ENCODE measurements at places on chromosomes 4 and X. TPM values are rescaled to one million over a fixed set of nuclear protein-coding genes. Genes with fewer than 3 reads are reported as not detected.

- peak; percentile 75 for DNase-seq
Measured at GRCh38 chrX:135974279-135974856, 580 bp upstream of the MMGT1 start.

- DNase-seq = no peak
Measured at GRCh38 chrX:35166023-35166422, 223.4 kb downstream of the FAM47B start.

BTC gene
- 1.6 TPM for total RNA-seq

DNA sequence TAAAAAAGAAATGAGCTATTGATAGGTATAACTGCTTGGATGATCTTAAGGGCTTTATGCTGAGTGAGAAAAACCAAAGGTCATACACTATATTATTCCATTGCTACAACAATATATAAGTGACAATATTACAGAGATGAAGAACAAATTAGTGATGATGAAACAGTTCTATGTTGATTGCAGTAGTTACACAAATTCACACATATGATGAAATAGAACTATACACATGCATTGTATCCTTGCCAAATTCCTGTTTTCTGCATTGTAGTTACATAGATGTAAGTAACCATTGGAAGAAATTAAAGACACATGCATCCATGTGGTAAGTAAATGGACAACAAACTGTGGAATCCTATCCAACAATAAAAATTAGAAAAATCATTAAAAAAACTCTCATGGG is 76.5 kb downstream of the CENPC start:
- no peak for DNase-seq

GRCh38 chr4:84803720-84804119 is 162.8 kb downstream of the WDFY3 start:
- no peak for DNase-seq

DNA sequence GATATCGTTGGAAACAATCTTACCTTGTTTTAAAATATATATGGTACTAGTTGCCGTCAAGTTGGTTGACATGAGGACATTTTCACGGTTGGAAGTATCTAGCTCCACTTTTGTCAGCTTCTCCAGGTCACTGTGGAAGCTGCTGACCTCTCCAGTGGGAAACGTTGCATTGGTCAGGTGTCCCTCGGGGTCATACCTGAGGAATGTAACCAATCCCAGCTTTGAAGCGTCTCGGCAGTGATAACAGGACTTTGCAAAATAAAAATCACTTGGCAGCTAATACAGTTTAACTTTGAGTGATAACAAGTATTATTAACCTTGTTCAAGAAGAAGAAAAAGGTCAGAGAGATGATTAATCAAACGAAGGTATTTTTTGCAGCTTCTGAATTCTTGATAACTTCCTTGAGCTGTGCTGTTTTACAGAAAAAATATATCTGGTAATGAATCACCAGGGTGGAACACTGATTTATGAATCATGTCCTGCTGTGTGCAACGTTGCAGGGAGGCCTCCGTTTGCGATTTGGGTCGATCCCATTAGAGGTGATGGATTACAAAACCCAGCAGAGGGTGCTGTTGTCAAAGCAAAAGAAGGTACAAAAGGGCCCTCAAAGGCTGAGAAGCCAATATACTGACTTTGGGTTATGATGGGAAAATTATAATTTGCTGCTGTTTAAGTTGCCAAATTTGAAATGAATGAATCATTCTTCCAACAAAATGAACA is 60.1 kb downstream of the SH2D1A start:
- peak; percentile 28 for DNase-seq
